ENCODE measurements at places on chromosomes 13 and 19.
A peak's percentile ranks its signal among the peaks of the same experiment; 100 is the strongest.

DNA sequence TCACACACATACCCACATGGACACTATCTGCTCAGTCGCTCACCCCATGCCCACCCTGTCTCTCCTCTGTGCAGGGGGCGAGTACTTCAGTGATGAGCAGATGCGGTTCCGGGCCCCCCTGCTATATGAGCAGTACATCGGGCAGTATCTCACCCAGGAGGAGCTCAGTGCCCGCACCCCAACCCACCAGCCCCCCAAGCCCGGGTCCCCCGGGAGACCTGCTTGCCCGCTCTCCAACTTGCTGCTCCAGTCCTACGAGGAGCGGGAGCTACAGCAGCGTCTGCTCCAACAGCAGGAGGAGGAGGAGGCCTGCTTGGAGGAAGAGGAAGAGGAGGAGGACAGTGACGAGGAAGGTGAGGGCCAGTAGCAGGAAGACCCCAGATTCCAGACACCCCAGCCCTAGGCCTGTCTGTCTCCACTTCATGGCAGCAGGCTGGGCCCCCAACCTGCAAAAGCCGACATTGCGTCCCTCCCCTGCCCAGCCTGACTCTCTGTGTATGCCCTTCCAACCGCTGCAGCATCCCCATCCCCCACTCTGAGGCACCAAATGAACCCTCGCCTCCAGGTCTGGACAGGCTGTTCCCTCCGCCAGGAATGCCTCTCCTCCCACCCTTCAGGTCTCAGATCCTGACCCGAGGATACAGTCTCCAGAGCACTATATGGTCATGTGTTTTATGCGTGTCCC is 9.7 kb downstream of the CCDC97 start:
- no peak for DNase-seq

- DNase-seq: no peak
Measured at GRCh38 chr13:65656740-65657329, 1573.3 kb downstream of the PCDH9 start.

GRCh38 chr13:44050450-44051063 is 170.9 kb downstream of the LACC1 start:
- DNase-seq: no peak

GRCh38 chr13:40058757-40059236 is 403.3 kb downstream of the COG6 start:
- no peak for DNase-seq

DNA sequence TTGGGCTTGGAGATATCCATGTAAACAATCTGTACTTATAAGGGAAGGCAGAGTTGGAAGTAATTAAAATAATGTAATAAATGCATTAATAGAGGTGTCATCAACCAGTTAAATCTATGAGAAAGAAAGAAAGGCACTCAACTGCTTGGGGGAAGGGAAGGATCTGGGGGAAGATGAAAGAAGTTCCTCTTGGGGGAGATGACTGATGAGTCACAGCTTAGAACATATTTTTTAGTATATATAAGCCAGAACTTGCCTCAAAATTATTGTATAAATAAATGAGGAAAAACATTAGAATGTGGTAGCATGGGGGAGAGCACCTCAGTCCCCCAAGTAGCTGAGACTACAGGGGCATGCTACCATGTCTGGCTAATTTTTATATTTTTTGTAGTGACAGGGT is 205.8 kb downstream of the GGACT start:
- no peak for DNase-seq

- DNase-seq: no peak
Measured at GRCh38 chr19:54506079-54506478, 3.4 kb downstream of the LAIR2 start.

- peak; percentile 86 for DNase-seq
Measured at GRCh38 chr13:109156181-109156935, 526.9 kb downstream of the MYO16 start.

All from aorta (tissue), 5 donors.